Upper lobe of left lung (tissue), 6 donors: ENCODE measurements at places on chromosomes 2 and 18. TPM values are rescaled to one million over a fixed set of nuclear protein-coding genes. Genes with fewer than 3 reads are reported as not detected.
A peak's percentile ranks its signal among the peaks of the same experiment; 100 is the strongest.

CD226 gene
- total RNA-seq = 3.3 TPM

DNA sequence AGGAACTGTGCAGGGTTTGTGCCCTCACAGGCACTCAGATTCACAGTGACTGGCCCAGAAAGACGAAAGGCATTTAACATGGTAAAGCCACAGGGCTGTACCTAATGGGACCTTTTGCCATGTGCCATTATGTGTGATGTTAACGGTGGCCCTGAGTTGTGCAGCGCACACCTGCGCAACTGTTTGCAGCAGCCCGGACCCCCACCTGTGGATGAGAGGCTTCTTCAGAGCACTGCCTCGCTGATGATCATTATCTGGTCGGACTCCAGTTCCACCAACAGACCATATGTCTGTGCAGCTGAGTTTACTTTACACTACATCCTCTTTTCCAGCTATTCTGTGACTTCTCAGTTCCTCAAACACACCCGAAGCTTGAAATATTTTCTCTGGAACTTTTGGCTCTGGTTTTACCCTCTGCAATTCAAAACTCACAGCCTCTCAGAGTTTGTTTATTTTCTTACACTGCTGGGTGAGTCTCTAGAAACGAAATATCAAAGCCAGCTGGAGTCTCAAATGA is 35.6 kb upstream of the UBE2F start:
- DNase-seq = no peak
- H3K36me3 ChIP-seq = no peaks in the 10 kb centered on the region
- peak overlapping the region; percentile 9 for H3K27ac ChIP-seq
- H3K4me1 ChIP-seq = peaks cover 7% of the 10 kb centered on the region
- H3K27me3 ChIP-seq = no peaks in the 10 kb centered on the region

SERPINB2 gene
- not detected for total RNA-seq

RRM2 gene
- total RNA-seq = 2.1 TPM

- H3K4me1 ChIP-seq = peaks cover 3% of the 10 kb centered on the region
- peak; percentile 58 for DNase-seq
- no peak overlapping the region for H3K27ac ChIP-seq
- no peaks in the 10 kb centered on the region for H3K36me3 ChIP-seq
- no peak overlapping the region for H3K4me3 ChIP-seq
Observed at GRCh38 chr2:120520929-120521912, 175.3 kb downstream of the INHBB start.

DNA sequence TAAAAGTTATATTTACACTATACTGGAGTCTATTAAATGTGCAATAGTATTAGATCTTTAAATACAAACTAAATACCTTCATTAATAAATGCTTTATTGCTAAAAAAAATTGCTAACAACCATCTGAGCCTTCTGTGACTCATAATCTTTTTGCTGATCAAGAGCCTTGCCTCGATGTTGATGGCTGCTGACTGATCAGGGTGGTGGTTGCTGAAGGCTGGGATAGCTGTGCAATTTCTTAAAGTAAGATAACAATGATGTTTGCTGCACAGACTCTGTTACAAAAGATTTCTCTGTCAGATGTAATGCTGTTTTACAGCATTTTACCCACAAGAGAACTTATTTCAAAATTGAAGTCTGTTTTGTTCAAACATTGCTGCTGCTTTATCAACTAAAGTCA is 421.4 kb upstream of the CYRIA start:
- no peak overlapping the region for H3K27ac ChIP-seq
- no peaks in the 10 kb centered on the region for H3K4me1 ChIP-seq
- no peaks in the 10 kb centered on the region for H3K27me3 ChIP-seq
- H3K36me3 ChIP-seq = no peaks in the 10 kb centered on the region
- no peak for DNase-seq
- no peak overlapping the region for H3K4me3 ChIP-seq

- no peak overlapping the region for H3K27ac ChIP-seq
- H3K4me1 ChIP-seq = no peaks in the 10 kb centered on the region
- H3K4me3 ChIP-seq = no peak overlapping the region
- DNase-seq = no peak
Observed at GRCh38 chr18:42183746-42184145, 228.7 kb downstream of the PIK3C3 start.

SLC23A3 gene
- 0.33 TPM for total RNA-seq

GRCh38 chr2:99140056-99140859 is 1.2 kb upstream of the C2orf15 start:
- H3K27ac ChIP-seq = peak overlapping the region; percentile 89
- no peaks in the 10 kb centered on the region for H3K36me3 ChIP-seq
- H3K27me3 ChIP-seq = no peaks in the 10 kb centered on the region
- DNase-seq = no peak

RUFY4 gene
- 0.22 TPM for total RNA-seq

CYP26B1 gene
- 4.8 TPM for total RNA-seq

DNA sequence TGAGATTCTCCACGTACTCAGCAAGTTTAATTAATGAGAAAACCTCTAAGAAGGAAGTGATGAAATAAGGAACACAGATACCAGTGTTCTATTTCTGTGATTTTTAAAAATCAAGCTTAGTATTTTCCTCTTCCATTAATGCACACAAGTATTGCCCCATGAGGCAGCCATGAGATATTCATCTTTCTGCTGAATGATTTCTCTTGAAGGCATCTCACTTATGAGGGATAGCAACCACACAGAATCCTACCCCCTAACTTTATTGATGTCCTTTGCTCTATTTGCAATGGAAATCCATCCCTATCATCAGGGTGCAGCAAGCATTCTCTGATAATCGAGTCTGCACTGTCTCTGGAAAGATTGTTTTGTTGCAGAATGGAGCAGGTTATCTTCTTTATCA is 244.1 kb upstream of the NRP2 start:
- peaks cover 3% of the 10 kb centered on the region for H3K36me3 ChIP-seq
- no peaks in the 10 kb centered on the region for H3K4me1 ChIP-seq
- no peaks in the 10 kb centered on the region for H3K27me3 ChIP-seq
- H3K27ac ChIP-seq = no peak overlapping the region

DNA sequence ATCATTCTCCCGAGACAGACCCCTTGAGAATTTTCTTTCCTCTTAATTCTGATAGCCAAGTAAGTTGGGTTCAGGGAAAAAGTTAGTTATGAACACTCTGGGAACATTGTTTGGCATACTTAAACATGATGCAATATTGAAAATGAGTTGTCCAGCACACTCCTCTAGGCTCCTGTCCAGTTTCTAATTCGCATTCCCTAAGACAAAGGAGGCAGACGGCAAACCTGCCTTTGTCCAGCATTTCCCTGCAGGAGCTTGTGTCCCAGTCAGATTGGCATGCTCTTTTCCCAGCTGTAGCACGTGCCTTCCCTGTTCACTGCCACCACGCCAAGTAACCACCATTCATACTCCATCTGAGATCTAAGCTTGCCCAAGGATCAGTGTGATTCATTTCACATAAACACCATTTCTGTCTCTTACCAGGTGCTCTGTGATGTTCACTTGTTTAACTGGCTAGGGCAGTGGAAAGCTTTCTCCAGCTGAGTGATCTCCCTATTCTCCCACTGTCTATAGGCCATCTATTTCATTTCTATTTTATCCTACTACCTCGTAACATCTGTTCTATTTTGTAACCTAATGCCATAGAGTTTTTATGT is 150.0 kb upstream of the EPB41L3 start:
- no peaks in the 10 kb centered on the region for H3K36me3 ChIP-seq
- DNase-seq = peak; percentile 37
- no peaks in the 10 kb centered on the region for H3K27me3 ChIP-seq
- H3K27ac ChIP-seq = no peak overlapping the region

DNA sequence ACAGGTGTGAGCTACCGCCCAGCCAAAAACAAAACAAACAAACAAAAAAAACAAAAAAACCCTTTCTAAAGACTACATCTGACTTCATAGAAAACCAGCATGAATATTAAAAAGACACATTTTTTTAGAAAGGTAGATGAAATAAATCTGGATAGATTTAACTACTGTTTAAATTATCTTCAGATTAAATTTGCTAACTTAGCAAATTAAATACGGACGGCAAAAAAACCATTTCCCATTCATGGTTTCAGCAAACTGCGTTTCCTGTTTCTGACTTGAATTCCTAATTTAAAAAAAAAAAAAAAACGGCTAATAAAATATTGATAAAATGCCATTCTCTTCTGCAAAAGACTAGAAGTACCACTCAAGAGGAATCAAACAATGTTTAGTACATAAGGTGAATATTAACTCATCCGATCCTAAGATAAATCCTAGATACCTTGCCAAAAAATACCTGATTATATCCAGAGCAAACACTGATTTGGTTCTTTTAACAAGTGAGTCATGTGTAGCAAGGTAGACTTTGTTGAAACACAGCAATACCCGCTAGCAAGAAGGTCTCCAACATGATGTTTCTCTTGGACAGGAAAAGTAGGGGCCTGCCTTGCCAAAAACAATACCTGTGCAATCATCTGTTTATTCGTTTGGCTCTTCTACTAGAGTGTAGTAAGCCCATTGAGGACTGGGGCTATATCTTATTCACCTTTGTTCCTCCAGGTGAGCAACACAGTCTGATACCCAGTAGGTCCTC is 96.2 kb downstream of the BARD1 start:
- DNase-seq = no peak
- H3K4me3 ChIP-seq = no peak overlapping the region
- no peaks in the 10 kb centered on the region for H3K36me3 ChIP-seq
- H3K4me1 ChIP-seq = no peaks in the 10 kb centered on the region

LOXHD1 gene
- total RNA-seq = 2.1 TPM

GPR35 gene
- total RNA-seq = 3.1 TPM

DNA sequence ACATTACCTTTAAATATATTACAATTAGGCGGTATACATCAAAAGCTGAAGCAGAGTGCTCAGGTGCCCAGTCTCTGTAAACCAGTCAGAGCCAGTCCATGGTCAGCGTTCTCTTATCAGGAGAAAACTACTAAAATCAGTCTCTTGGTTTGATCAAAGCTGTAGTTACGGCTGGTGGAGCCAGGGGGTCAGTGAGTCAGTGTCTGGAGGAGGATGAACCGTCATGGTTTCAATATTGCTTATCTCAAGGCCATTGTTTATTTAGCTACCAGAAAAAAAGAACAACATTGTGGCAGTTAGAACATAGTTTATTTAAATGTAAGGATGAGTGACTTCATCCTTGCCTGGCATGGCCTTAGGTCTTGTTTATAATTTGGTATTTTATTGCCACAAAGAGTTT is 71.3 kb upstream of the NYAP2 start:
- no peaks in the 10 kb centered on the region for H3K27me3 ChIP-seq
- no peaks in the 10 kb centered on the region for H3K36me3 ChIP-seq
- H3K4me1 ChIP-seq = no peaks in the 10 kb centered on the region
- H3K4me3 ChIP-seq = no peak overlapping the region
- no peak overlapping the region for H3K27ac ChIP-seq
- no peak for DNase-seq

DNA sequence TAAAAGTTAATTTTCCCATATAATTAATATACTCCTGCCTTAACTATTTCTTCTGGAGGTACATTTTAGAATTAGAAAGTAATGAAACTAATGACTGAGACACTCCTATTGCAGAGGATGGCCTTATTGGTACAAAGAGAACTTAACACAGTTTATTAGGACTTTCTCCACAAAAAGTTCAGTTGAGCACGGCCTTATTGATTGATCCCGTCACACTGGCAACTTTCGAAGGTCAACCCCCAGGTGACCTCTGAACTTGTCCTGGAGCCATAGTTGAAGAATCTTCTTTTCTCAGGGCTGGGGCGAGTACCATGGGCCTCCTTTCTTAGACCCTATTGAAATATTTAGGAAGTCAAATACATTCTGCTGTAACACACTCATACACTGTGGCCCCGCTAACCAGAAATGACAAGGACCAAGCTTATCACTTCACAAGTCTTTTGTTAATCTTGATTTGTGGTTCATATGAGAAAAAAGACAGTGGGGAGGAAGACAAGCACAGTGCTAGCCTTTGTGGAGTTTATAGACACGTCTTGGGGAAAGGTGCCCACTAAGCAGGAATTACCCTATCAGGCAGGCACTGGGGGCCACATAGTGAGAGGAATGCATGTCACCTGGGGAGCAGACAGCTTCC is 11.2 kb downstream of the SPP2 start:
- no peak overlapping the region for H3K4me3 ChIP-seq
- H3K27ac ChIP-seq = no peak overlapping the region
- no peaks in the 10 kb centered on the region for H3K27me3 ChIP-seq
- H3K4me1 ChIP-seq = no peaks in the 10 kb centered on the region
- no peaks in the 10 kb centered on the region for H3K36me3 ChIP-seq

SMCHD1 gene
- 110 TPM for total RNA-seq

DCDC2C gene
- total RNA-seq = not detected

DNA sequence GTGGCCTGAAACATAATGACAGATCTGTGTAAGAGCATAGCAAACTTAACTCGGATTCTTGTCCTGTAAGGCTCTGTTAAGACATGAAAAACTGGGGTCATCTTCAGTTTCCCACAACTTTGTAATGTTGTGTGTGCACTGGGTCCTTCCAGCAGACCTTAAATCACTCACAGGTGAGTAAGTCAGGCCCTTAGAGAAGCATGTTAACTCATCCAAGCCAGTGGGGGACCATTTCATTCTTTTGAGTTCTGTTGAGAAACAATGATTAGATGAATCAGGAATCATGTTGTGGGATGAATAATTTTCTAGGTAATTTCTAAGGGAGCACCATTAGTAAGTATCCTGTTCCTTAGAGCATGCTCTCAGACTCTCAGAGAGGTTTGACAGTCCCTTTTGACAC is 167.1 kb downstream of the ESCO1 start:
- no peaks in the 10 kb centered on the region for H3K36me3 ChIP-seq
- no peak overlapping the region for H3K4me3 ChIP-seq
- H3K27ac ChIP-seq = no peak overlapping the region
- H3K27me3 ChIP-seq = no peaks in the 10 kb centered on the region
- no peaks in the 10 kb centered on the region for H3K4me1 ChIP-seq

DNA sequence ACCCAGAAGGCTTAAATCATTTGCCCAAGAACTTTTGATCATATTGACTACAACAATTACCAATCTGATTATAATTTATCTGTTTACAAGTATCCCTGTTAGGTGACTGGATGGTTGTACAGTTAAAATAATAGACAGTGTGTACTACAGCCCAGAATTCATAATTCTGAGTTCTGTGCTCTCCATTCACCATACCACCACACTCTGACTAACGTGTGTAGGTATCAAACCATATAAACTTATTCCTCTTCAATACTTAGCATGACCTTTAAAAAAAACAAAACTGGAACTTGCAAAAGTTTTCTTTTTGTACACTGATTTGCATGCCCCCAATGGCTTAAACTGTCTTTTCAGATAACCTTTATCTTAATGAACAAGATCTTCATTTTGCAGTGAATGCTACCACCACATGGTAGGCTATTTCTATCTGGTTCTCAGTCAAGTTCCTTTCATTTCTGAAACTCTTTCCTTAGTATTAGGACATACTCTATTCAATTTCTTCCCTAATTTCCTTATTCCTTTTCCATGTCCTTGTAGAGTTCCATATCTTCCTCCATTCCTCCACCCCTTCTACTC is 50.9 kb downstream of the SOS1 start:
- H3K27me3 ChIP-seq = no peaks in the 10 kb centered on the region
- no peaks in the 10 kb centered on the region for H3K36me3 ChIP-seq
- H3K27ac ChIP-seq = no peak overlapping the region
- H3K4me3 ChIP-seq = no peak overlapping the region
- peaks cover 16% of the 10 kb centered on the region for H3K4me1 ChIP-seq

DNA sequence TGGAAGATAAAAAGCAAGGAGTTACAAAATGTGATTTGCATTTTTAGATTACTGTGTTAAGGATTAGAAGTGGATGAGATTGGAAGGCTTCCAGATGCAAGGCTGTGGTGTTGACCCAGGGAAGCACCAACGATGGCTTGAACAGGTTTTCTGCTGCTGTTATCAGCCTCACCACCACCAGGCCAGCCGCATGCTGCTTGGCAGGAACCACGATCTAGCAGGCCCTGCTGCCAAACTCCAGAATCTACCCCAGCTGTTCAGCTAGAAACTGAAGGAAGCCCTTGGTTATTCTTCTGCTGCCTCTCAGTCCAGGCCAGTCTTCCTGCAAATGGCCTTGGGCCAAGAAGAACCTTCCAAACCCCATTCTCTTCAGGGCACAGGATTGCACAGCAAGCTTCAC is 133.9 kb downstream of the MTCL1 start:
- no peak overlapping the region for H3K27ac ChIP-seq
- peak; percentile 51 for DNase-seq
- H3K4me1 ChIP-seq = no peaks in the 10 kb centered on the region
- no peaks in the 10 kb centered on the region for H3K36me3 ChIP-seq
- no peaks in the 10 kb centered on the region for H3K27me3 ChIP-seq

HOXD13 gene
- not detected for total RNA-seq
